CD8-positive, alpha-beta memory T cell (primary cell): ENCODE measurements at places on chromosomes 5 and 9.

- H3K27me3 ChIP-seq = no peaks in the 10 kb centered on the region
- DNase-seq = no peak
- no peak overlapping the region for H3K4me3 ChIP-seq
- H3K4me1 ChIP-seq = no peaks in the 10 kb centered on the region
- H3K36me3 ChIP-seq = no peaks in the 10 kb centered on the region
These were observed 199.4 kb downstream of the GAPVD1 start for GRCh38 chr9:125460883-125461635.

DNA sequence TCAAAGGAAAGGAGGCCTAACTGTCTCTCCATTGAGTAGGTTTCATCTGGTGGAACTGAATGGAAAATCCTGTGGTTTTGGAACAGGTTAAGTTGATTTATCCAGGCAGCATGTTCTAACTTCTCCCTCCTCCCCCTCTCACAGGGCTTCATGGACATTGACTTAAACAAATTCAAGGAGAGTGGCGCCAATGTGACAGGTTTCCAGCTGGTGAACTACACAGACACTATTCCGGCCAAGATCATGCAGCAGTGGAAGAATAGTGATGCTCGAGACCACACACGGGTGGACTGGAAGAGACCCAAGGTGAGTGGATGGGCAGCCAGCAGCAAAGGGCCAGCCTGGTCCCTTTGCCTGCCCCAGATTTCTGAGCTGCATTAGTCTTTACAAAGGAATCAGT is 183.9 kb downstream of the GRIA1 start:
- H3K4me3 ChIP-seq = no peak overlapping the region
- DNase-seq = no peak
- H3K4me1 ChIP-seq = no peaks in the 10 kb centered on the region
- H3K36me3 ChIP-seq = no peaks in the 10 kb centered on the region

DNA sequence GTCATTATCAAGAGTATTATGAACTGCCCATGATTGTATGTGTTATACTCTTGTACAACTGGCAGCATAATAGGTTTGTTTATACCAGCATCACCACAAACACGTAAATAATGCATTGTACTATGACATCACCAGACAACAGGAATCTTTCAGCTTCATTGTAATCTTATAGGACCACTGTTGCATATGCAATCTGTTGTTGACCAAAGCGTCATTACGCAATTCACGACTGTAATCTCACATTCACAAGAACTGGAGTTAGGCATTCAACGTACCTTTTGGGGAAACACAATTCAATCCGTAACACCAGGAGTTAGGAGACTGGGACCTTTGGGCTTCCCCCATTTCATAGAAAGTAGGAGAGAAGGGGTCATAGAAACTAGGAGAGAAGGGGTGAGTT is 20.4 kb upstream of the ARSI start:
- no peak for DNase-seq
- H3K4me1 ChIP-seq = no peaks in the 10 kb centered on the region
- H3K27me3 ChIP-seq = no peaks in the 10 kb centered on the region
- H3K36me3 ChIP-seq = no peaks in the 10 kb centered on the region
- no peak overlapping the region for H3K27ac ChIP-seq
- H3K4me3 ChIP-seq = no peak overlapping the region

DNA sequence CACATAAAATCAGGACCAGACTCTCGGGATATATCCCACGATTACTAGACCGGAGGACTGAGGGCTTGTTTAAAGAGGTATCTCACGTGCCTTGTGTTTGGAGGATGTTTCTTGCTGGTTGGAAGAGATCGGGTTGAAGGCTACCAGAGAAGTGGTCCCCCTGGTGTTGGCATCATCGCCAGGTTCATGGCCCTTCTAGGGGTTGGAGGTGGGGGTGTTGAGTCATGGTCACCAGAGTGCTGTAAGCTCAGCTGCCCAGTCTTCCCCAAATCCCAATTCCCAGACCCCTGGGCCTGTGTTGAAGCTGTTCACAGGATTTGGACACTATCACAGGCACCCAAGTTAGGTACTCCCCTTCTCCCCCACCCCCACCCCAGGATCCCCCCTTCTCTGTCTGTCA is 29.1 kb upstream of the PRDM12 start:
- H3K4me1 ChIP-seq = no peaks in the 10 kb centered on the region
- H3K27me3 ChIP-seq = no peaks in the 10 kb centered on the region
- H3K36me3 ChIP-seq = peaks cover 27% of the 10 kb centered on the region
- H3K4me3 ChIP-seq = no peak overlapping the region
- DNase-seq = no peak
- H3K27ac ChIP-seq = no peak overlapping the region

DNA sequence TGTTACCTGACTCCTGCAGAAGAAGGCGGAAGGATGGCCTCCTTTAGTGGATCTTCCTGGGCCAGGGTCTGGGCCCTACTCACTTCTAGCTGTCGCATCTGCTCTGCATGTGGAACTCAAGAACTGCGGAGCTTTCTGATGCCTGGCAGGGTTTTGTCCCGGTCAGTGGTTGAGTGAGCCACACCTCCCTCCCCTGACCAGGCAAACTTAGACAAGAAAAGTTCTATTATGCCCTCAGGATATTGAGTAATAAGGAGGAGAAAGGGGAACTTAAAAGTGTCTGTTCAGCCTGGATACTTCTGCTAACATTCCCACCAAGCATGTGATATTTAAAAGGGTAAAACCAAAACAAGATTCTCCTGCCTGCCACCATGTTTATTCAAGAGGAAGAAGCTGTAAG is at the start of gene FYB1:
FYB1 (minus strand) TSS at position 127 of the 400 bp plus-strand sequence. CDS start 16,603 bp downstream, outside the sequence.
- no peak within 1 kb of the TSS for H3K4me3 ChIP-seq
- H3K27ac ChIP-seq = no peak within 1 kb of the TSS
- H3K4me1 ChIP-seq = peaks cover 54% of the 10 kb centered on the region
- H3K27me3 ChIP-seq = no peaks in the 10 kb centered on the region
- no peaks in the 10 kb centered on the region for H3K36me3 ChIP-seq

GRCh38 chr5:36741128-36741527 is 134.7 kb downstream of the SLC1A3 start:
- no peaks in the 10 kb centered on the region for H3K36me3 ChIP-seq
- H3K27ac ChIP-seq = no peak overlapping the region
- peaks cover 5% of the 10 kb centered on the region for H3K4me1 ChIP-seq
- peaks cover 10% of the 10 kb centered on the region for H3K27me3 ChIP-seq
- H3K4me3 ChIP-seq = no peak overlapping the region

- no peak for DNase-seq
- no peak overlapping the region for H3K4me3 ChIP-seq
- no peaks in the 10 kb centered on the region for H3K4me1 ChIP-seq
- no peaks in the 10 kb centered on the region for H3K27me3 ChIP-seq
- H3K27ac ChIP-seq = no peak overlapping the region
- no peaks in the 10 kb centered on the region for H3K36me3 ChIP-seq
These were observed 37.6 kb upstream of the MAST4 start for GRCh38 chr5:66558560-66558959.
